ENCODE measurements at places on chromosomes 2 and 18.

DNA sequence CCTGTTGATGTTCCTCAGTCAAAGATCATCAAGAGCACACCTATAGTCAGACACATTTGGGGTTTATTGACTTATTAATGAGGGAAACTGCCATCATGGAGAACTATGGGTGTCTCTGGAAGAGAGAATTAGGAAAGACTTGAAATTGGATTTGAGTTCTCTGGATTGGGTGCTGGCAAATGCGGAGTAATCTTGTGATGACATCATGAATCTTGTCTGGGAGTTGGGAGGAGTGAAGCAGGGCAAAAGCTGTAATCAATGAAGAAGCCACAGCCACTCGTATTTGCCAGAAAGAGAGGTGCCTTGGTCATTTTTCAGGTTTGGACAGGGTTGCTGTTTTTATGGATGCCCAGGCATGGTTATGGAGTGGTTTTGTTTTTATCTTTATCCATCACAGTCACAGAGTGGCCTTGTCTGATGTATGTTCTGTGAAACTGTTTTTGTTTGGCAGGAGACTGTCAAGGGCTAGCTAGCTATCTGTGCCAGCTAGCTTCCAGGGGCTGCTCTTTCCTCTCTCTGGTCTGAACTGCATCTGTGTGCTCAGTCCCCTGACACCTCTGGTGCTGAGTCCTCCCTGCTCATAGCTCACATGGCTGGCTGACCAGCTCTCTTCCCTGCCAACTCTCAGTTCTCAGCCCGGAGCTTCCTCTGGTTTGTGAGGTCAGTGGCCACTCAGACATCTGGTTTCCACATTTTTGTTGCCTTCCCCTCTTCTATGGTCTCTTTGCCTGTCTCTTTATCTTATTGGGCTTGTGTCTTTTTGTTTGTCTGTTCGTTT lies 193.4 kb upstream of the RMP24 start:
- no peak for DNase-seq

DNA sequence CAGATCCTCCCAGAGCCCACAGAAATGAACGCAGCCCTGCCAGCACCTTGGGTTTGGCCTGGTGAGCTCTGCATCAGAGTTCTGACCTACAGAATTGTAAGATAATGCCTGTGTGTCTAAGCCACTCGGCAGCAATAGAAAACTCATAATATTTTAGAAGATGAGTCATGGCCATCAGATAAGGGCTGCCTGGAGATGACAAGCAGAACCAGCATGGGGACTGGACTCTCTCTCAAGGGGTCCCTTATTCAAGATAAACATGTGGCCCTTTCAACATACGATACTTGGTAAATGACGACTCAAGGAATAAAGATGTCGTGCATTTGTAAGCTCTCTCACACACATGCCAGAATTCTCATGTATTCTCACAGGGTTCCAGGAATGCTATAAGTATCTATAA lies 8.5 kb upstream of the AGAP1 start:
- DNase-seq = no peak

GRCh38 chr2:176136374-176137251 lies 7.1 kb downstream of the HOXD8 start:
- no peak for DNase-seq

DNA sequence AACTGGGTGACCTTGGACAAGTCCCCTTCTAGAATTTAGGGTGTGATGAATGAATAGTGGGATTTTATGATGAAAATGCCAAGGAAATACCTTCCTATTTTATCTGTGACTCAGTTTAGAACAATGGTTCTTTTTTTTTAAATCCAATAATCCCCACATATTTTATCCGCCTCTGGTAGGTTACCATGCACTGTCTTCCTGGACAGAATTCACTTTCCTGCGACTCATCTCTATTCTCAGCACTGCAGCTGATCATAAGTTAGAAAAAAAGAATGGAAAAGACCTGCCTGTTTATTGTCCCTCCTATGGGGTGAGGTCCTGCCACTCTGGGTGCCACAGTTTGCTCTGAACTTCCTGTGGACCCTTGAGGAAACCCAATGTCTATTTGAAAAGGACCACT lies 73.1 kb downstream of the IRS1 start:
- no peak for DNase-seq
